ENCODE measurements at places on chromosomes 1 and 21.

DNA sequence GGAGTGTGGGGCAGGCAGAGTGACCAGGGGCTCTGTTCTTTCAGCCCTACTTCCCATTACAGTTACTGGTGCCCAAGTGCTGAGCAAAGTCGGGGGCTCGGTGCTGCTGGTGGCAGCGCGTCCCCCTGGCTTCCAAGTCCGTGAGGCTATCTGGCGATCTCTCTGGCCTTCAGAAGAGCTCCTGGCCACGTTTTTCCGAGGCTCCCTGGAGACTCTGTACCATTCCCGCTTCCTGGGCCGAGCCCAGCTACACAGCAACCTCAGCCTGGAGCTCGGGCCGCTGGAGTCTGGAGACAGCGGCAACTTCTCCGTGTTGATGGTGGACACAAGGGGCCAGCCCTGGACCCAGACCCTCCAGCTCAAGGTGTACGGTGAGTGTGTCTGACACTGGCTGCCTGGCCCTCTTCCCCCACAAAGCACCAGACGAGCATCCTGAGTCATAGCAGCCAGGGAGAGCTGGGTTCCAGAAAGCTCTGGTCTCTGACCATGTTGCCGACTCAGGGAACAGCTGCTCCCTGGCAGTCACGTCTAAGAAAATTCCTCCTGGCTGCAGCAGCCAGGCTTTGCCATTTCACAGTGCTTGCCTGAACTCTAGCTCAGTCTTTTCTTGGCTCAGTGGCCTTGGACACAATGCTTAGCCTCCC, 3.3 kb downstream of the SLAMF8 start:
- DNase-seq: no peak

- no peak for DNase-seq
Measured at GRCh38 chr1:188371295-188371806, 1542.6 kb downstream of the PLA2G4A start.

GRCh38 chr1:111164151-111164550, 24.1 kb downstream of the CEPT1 start:
- DNase-seq: no peak

- DNase-seq: no peak
Measured at GRCh38 chr1:158043232-158043631, 49.8 kb downstream of the KIRREL1 start.

DNA sequence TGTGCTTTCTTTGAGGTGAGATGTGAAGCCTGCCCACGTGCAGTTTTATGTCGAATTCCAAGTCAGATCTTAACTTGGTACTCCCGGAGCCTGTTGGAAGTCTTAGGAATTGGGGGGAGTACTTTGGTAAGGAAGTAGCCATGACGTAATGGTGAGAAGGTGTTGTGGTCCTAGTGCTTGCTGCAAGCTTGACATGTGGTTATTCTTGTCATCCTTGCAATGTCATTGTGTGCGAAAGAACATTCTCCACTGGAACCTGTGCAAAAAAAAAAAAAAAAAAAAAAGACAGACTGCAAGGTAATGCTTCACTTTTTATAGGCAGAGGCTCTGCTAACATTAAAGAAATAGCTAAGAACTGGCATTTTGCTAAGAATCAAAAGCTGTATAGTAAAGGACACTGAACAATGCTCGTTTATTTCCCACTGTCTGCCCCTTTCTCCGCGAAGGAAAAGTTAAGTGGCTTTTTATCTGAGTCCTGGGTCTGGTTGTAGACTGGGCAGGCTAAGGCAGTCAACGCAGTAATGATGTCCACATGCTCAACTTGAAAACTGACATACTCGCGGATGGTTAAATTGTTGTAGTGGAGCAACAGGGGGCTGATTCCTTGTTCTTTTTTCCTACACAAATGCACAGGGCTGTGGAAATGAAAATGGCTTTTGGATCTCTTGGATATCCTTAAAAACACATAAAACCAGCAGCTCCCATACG, 2.1 kb downstream of the KAZN start:
- no peak for DNase-seq

GRCh38 chr1:97826820-97827219, 94.0 kb downstream of the DPYD start:
- DNase-seq: no peak

DNA sequence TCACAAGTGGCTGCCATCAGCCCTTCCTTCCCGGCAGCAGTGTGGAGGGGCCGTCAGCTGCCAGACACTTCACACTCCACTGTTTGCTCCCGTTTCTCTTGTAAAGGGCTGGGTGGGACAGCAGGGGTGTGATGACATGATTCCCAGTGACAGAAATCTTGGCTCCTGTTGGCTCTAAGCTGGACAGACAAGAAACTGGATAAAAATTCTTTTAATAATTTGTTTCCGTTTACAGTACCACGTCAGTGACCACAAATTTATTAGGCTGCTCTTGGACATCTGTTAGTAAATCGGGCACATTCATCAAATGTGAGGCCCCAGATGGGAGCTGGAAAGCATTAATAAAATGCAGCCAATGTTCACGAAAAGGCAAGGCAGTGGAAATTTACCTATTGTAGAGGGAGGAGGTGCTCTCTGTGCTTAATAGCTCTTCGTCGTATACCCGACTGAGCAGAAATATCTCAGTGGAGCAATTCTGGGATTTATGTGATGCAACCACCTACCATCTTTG, 353.7 kb upstream of the GREM2 start:
- no peak for DNase-seq

- DNase-seq: no peak
Measured at GRCh38 chr21:28832013-28832714, 160.5 kb downstream of the LTN1 start.

- no peak for DNase-seq
Measured at GRCh38 chr1:94316183-94316582, 78.8 kb upstream of the ARHGAP29 start.

DNA sequence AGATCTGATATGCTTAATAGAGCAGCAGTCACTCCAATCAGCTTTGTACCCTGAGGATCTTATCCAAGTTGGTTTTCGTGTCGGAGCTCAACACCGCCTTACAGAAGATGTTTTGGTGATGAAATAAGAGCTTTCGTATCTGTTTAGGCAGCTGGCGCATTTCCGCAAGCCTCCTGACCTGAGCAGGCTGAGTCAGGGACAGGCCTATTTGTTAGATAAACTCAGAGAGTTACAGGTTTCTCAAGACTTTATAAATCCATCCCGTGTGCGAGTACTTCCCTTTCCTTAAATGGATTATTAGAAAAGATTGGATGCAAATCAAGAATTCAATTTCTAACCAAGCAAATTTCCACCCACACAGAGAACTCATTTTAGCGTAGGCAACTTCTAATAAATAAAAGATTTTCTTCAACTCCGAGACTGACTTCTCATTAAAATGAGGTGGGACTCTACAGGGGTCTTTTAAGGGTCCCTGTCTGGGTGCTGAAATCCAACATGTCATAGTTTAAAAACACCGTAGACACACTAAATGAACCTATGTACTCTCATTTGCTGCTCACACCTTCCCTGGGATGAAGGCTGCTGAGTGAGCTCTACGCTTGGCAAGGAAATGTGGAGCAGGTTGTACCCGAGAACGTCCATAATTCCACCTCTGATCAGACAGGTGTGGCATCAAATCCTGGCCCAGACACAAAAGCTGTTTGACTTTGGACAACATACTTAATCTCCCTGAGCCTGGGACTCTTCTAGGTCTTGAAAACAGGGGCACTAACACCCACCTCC, 106.9 kb upstream of the F3 start:
- peak; percentile 49 for DNase-seq

- no peak for DNase-seq
Measured at GRCh38 chr1:10065344-10065685, 32.6 kb downstream of the UBE4B start.

DNA sequence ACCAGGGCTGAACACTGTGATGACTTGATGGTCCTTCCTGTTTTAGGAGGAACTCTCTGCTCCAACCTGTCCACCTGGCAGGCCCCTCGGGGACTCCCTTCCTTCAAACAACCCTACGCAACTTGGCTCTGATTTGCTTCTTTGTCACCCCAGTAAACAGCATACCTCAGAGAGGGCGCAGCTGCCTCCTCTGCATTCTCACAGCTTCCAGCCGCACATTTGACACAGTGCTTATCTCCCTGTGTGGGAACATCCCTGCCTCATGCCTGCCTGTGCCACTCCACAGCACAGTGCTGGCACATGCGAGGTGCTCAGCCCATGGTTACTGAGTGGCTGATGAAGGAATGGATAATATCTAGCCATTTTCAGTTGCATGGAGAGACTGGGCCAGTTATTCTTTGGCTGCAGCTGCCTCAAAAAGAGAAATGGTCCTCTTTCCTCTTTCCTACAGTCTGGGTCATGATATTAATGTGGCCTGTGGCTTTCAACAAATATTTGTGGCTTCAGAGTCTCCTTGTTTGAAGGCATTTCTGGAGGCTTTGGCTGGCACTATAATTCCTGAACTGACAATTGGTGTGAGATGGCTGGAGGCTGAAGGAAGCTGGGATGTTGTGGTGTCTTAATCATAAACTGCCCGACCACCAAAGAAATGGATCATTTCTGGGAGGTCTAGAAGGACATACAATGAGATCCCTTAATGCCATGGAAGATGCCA, 77.9 kb downstream of the TENT5C start:
- DNase-seq: no peak

GRCh38 chr1:223137455-223138085, 5.5 kb downstream of the TLR5 start:
- DNase-seq: no peak

DNA sequence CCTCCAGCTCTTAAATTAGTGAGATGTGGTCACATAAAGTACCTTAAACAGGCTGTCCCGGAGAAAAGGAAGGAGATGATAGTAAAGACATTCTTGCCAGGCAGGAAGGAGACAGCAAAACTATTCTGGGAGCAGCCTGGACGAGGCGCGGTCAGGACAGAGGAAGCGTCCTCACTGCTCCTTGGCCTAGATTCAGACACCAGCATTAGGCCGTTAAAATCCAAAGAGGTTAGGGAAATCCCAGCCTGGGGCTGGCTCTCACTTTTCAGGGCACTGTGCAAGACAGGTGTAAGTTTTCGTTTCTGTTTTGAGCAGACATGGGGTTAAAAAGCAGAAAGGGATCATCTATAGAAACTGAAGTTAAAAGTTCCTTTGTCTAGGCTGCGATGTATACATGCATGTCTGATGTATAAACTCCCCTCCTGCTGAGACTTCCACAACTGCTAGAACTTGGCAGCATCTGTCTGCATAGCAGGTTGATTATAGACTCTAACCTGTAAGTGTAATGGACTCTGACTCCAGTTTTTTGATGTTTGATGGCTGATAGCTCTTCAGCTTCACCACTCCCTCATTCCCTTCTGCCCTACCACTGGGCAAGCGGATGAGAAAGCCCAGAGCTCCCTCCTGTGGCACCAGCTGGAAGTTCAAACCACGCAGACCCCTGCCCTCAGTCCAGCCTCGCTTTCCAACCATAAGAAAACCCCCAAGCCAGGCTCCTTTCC, 21.5 kb downstream of the STPG1 start:
- peak; percentile 44 for DNase-seq

DNA sequence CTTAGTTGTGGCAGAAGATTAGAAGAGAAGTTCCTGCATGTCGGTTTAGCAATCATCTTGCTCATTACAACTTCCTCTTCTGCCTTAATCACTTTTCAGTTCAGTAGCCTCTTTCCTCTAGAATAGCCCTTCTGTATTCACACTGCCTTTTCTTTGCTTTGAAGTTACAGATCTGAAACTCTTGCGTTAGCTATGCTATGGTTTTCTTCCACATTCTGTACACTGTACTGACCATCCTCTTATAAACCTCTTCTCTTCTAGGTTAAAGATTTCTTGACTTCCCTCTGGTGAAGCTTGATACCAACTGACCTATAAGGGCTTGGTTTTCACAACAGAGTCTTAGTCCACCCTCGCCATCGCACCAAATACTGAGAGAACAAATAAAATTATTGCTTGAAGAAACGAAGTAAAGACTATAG, 35.0 kb downstream of the C21orf91 start:
- DNase-seq: no peak

DNA sequence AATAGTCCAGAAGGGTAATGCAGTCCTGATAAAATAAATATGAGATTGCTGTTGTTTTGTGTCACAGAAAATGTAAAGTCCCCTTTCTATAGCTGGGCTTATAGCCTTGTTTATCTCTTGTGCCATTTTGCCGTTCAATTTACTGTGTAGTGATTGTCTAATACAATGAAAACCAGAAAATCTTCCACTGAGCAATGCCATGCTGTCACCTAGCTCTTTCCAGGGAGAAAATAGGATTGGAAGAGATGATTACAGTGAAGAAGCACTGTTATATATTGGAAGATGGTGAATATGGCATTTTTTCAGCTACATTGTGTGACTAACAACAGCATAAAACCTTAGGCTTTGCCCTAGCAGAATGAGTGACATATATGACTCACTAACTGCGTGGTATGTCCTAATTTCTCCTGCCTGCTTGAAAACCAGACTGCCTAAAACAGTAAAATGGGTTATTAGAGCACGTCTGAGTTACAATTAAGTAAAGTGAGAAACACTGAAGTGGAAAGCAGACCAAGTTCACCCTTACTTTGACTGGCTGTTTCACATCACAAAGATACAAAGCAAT, 332.4 kb upstream of the ZP4 start:
- DNase-seq: no peak

GRCh38 chr1:45862008-45862407, 58.6 kb downstream of the MAST2 start:
- no peak for DNase-seq

DNA sequence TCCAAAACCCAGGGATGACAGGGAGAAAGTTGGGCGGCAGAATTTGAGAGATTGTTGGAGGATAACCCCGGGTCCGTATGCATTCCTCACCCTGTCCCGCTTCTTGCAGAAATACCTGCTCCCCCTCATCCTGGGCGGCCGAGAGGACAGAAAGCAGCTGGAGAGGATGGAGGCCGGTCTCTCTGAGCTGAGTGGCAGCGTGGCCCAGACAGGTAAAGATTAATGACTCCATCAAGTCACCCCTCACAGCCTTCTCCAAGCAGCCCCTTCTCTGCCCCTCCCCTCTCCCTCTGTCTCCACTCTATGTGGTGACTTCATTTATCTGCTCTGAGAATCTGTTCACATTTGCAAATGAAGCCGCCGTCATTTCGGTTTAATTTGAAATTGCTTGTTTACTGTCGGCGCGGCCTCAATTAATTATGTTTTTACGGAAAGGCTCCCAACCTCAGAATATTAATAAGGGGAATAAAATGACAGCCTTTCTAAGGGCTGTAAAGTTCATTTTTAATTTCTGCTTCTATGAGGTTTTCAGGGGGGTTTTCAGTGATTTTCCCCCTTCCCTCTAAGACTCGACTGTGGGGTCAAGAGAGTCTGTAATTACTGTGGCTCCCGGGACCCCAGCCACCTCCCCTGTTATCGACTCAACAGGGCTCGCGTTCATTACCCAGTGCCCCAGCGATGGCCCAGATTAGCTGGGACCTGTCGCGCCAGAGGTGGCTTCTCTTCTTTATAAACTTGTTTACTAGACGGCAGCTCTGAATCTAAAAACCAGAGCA, 148.3 kb downstream of the PEX14 start:
- no peak for DNase-seq

GRCh38 chr1:172905452-172905851, 145.3 kb downstream of the TNFSF18 start:
- DNase-seq: no peak

GRCh38 chr21:14382835-14383595, at the start of gene HSPA13:
HSPA13 (minus strand) TSS chr21:14383146; CDS start chr21:14383119, 27 bp downstream.
- DNase-seq: peak; percentile 100

DNA sequence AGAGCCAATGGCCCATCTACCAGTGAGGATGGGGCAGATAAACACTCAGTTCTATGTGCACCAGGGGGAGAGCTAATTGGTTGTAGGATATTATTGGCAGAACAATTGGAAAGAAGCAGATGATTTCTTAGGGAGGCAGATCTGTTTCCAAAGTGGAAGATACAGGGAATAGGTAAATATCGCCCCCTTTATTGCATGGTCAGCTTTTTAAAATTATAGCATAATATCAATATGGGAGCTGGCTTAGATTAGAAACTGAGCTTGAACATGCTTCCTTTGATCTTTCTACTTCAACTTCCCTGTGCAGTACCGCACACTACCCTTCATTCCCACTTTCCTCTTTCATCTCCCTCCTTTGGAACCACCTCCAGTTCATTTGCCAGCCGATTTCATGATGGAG, 64.0 kb upstream of the PLXNA2 start:
- DNase-seq: no peak

Data from renal pelvis (tissue), 12 donors.